ENCODE measurements at places on chromosomes 2 and 18.

- no peak for DNase-seq
Measured at GRCh38 chr2:159118859-159119500, 150.5 kb downstream of the TANC1 start.

DNA sequence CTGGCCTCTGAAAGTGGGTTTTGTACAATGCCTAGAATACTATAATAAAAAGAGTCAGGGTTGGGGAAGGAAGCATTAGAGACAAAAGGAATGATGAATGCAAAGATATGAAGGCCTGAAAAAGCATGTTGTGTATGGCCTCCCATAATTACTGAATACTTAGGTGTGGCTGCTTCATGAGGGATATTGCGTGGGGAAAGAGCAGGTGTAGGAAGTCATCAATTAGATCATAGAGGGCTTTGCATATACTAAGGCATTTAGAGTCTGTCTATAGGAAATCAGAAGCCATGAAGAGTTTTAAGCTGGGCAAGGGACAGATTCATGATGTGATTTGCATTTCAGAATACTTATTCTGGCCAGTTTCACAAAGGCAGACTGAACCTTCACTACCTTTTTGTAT, 48.2 kb downstream of the NCOA1 start:
- no peak for DNase-seq

- DNase-seq = no peak
Measured at GRCh38 chr18:52716973-52717372, 377.0 kb downstream of the DCC start.

- no peak for DNase-seq
Measured at GRCh38 chr2:68103709-68104055, 40.9 kb upstream of the C1D start.

Measured in effector memory CD4-positive, alpha-beta T cell (primary cell).